ENCODE measurements at places on chromosomes 11 and 22.

DNA sequence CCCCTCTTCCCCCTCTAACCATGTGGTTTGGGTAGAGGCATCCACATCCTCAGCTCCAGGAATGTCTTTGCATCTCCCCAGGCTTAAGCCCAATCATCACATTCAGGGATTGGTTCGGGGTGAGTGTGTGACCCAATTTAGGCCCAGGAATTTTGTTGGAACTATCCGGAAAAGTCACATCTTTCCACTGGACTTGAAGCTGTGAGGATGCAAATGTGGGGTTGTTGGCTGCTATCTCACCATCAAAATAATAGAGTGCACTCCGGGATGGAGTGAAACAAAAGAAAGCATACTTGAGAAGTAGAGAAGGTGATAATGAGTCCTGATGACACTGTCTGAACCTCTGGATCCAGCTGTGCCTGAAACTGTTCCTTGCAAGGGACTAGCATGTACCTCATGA lies 33.8 kb upstream of the OLFML1 start:
- DNase-seq: no peak

DNA sequence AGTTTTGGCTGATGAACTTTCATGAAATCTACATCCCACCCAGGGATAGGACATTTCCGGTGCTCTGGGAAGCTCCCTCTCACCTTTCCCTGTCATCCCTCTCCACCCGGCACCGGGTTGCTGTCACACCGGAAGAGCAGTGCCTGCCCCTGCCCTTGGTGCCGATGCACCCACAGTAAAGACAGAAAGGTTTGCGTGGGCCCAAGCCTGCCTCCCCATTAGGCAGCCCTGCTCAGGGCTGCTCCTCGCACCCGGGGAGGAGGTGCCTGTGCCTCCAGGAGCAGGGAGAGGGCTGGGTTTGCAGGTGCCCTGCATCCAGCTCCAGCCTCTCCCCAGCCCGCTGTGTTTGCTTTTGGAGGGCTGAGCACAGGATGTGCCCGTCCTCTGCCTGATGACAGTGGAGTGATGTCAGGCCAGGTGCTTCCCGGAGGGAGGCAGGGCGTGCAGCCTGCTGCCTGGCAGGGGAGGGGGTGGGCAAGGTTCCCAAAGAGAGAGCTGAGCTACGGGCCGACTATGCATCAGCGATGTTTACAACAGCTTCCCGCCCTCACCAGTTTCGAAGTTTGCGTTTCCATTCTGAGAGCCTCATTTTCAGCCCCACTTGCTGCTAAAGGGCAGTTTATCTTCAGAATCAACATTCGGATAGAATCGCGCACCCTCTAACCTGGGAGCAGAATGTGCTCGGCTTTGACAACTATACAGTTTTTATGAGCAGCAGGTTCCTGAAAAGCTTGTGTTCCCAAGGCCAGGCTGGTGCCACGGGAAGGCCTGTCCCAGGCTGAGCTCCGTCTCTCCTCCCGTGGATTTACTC lies 83.2 kb upstream of the CLDN5 start:
- DNase-seq: no peak

DNA sequence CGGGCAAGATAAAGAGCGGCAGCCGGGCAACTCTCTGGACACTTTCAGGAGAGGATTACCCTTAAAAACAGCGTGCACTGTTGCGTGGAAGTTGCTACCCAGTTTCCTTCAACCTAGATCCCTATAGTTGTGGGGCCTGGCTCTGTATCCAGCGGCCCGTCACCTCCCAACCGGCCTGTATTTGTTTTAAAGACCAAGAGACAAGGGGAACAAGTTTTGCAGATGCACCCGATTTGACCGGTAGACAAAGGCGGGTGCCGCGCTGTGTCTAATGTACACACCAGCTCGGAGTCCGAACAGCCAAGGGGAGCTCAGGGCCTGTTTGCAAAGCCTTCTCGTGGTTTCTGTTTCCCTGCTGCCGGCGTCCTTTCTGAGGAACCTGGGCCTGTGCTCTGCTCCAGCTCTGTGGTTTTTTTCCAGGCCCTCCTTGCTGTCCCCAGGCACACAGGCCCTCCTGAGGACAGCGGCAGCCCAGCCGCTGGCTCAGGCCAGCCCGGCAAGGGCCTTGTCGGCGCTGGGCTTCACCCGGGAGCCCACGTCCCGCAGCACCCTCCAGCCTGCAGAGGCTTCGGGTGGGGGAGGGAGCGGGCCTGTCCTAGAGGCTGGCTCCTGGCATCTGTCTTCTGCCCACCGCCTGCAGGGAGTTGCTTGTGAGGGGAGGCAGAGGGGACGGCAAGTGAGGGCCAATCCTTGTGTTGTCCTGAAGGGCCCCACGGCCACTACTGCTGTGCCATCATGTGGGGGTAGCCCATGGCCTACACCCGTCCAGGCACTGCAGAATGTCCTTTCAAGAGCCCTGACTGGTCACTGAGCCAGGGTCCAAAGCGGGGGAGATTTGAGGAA lies 1.4 kb downstream of the TBX1 start:
- no peak for DNase-seq

DNA sequence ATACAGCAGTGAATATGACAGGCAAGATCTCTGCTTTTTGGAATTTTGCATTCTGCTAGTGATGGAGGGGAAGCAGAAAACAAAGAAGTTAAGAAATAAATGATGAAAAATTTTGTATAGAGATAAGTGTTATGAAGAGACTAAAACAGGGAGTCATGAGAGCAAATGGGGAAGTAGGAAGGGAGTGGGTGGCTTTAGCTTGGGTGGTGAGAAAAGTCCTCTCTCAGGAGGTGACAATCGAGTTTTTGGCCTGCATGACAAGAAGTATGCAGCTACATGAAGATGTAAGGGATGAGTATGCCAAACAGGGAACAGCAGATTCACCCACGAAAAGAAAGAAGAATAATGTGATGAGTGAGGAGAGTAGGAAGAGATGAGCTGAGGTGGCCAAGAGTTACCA lies 80.7 kb upstream of the MPPED2 start:
- DNase-seq: no peak

GRCh38 chr11:120710354-120711131 lies 199.0 kb downstream of the GRIK4 start:
- DNase-seq: peak; percentile 78

- DNase-seq: no peak
These were observed 33.8 kb downstream of the PDGFD start for GRCh38 chr11:104130161-104130560.

All from kidney glomerular epithelial cell (primary cell).